Activated CD8-positive, alpha-beta memory T cell treated with anti-CD3 and anti-CD28 coated beads, Interleukin-2, amount 50 U/mL, for 48 hours (primary cell): ENCODE measurements at places on chromosomes 5 and 9.

- peak; percentile 66 for DNase-seq
Observed at GRCh38 chr5:179793468-179794139, at the start of gene LTC4S. Gene LTC4S, plus strand, starts transcription at chr5:179793986. Its CDS starts 95 bp downstream, at chr5:179794081.

DNA sequence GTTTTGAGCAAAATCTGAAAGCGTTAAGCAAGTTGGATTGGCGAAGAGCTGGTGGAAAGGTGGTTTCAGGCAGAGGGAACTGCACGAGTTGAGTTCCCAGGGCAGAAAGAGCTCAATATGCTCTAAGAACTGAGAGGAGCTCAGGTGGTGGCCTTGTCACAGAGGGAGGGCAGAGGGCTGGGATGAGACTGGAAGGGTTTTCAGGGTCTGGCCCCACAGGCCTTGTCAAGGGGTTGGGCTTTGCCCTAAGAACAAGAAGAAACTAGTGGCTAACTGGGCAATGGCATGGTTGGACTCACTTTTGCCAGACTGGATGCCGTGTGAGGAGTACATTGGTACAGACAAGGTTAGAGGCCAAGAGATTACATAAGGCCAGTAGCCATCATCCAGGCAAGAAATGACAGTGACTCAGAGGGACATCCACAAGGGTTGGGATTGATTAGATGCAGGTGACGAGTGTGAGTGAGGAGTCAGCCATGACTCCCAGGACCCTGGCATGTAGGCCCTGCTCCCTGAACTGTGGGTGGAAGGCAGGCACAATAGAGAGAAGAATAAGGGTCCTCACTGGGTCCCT, 75.1 kb upstream of the SMIM23 start:
- DNase-seq = no peak

DNA sequence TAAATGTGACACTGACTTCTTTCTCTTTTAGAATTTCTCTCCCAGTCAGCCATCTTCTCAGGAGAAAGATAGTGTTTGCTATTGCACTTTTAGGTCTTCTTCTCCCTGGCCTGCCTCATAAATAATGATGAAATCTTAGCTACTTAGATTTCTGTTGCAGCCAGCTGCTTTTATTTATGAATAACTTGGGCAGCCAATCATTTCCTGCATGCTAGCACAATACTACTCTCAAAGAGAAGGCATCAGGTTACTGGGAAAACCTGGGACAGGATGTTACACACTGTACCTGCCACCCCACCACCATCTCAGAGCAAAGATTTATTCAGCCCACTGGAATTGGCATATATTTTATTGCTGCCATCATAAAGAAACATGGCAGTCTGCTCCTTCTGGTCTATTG, 266.6 kb downstream of the PRELID2 start:
- DNase-seq = no peak

- no peak for DNase-seq
Observed at GRCh38 chr9:11992866-11993265, 700.3 kb upstream of the TYRP1 start.

DNA sequence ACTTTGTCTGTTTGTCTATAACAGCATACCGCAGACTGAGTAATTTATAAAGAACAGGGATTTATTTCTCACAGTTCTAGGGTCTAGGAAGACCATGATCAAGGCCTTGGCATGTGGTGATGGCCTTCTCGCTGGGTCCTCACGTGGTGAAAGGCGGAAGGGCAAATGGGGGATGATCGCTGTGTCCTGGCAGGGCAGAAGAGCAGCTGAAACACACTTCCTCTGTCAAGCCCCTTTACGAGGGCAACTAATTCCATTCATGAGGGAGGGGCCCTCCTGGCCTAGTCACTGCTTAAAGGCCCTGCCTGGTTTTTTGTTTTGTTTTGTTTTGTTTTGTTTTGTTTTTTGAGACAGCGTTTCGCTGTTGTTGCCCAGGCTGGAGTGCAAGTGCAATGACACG, 41.9 kb upstream of the UBTD2 start:
- DNase-seq = no peak

DNA sequence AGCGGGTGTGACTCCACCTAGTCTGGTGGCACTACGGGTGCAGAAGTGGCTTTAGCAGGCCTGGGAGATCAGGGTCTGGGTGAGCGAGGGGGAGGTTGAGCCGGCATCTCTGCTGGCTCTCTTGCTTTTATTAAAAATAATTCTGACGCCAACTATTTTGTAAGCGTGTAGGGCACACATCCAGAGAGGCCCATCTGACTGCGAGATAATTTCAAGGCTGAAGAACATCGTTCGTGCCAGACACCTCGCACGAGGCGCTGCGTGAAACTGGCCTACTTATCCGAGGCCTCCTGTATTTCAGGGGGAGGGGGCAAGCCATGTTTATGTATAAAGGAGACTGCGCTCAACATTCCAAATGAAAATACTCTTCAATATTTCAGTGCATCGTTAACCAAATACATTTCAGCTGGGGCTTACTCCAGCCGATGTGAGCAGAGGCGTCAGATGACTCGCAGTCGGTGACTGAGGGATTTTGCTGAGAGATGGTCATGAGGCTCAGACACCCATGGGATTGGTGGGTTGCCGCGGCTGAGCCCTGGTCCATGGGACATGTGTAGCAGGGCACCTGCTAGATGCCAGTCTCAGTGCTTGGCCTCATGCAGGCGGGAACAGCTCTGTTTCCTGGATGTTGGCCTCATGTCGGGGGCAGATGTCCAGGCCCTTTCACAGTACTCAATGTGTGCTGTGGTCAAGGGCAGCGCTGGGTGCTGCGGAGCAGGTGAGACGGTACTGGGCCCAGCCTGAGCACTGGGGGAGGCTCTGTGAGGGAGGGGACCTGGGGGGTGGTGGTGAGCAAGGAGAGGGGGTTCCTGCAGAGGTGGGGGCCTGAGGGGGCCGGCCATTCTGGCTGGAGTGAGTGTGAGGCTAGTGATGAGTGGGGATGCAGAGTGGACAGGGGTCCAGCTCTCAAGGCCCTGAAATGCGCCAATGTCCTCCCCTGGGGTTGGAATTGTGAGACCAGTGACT, 201.5 kb downstream of the DAB2IP start:
- no peak for DNase-seq

DNA sequence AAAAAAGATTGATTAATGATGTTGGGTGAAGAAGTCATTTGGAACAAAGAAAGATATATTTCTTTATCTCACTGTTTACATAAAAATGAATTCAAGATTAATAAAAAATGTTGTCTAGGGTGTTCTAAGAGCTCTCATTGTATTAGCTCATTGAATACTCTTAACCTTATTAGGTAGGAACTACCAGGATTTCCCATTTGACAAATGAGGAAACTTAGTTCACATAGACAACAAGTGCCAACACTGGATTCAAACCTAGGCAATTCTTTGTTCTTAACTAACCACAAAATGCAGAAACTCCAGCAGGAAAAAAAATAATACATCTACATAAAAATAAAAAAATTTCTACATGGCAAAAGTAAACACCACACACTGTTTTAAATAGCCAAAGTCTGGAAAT, 175.8 kb downstream of the RAPGEF6 start:
- no peak for DNase-seq

DNA sequence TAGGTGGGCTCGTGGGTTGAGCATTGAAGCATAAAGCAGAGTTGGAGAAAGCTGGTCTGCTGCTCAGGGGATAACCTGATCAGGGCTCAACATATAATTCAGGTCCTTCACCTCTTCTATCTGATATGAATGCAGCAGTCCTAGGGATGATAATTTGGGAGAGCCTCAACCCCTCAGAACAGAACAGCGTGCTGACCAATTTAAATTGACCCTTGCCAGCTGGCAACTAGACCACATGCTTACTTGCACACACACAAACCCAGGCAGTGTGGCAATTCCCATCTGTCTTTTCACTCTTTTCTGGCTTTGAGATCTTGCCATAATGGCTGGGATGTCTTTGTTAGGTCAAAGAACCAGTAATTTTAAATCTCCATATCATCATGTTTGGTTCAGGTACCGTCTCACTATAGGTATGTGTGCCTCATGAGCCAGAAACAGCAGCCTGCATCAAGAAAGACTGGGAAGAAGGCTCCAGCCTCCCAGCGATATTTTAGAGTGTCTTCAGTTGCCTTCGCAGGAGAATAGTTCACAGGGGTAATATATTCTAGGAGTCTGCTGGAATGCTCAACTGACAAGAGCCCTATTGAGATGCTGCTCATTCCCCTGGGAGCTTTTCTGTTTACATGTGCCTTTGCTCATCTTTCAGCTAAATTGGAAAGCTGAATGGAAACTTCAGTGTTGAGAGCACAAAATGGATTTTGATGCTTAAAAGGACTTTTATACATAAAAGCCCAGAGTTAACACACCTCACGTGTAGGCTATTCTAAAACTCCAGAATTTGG, 497.6 kb downstream of the RASEF start:
- DNase-seq = no peak

- DNase-seq = no peak
Observed at GRCh38 chr9:88926781-88927505, 64.3 kb upstream of the S1PR3 start.

- no peak for DNase-seq
Observed at GRCh38 chr5:167765352-167765751, 526.1 kb upstream of the WWC1 start.

GRCh38 chr9:131744171-131744719, 4.4 kb upstream of the RAPGEF1 start:
- DNase-seq = no peak
